ENCODE measurements at places on chromosomes 13 and 19.

DNA sequence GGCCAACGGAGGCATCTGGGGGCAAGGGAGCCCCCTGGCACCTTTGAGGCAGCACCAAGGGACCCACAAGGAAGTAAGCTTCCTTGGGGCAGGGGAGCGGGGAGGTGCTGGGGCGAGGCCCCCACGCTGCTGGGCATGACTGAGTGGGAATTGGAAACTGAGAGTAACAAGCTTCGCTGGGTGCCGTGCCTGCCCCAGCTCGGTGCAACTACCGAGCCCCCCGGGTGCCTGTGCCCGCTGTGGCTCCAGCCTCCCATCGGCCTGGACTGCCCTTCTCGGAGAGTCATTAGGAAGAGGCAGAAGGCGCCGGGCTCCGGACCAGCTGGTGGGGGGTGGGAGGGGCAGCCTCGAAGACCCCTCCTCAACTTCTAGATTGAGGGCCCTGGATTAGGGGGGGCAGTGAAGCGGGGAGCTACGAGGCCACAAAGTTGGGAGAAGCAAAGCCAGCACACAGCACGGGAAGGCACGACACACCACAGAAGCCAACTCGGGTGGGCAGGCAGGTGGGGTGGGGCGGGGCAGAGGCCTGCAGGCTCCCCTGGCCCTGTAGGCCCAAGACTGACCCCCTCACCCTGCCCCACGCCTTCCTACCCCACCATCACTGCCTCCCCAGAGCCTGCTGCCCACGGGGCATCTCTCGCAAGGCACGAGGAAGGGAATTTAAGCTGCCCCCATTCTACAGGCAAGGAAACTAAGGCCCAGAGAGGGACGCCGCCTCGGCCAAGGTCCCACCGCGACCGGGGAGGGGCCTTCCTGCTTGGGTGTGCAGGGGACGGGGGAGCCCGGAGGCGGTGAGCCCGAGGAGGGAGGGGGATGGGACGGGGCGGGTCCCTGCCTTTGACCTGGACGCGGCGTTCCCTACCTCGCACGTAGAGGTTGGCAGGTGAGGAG is 83.2 kb downstream of the PTPRS start:
- DNase-seq = no peak

DNA sequence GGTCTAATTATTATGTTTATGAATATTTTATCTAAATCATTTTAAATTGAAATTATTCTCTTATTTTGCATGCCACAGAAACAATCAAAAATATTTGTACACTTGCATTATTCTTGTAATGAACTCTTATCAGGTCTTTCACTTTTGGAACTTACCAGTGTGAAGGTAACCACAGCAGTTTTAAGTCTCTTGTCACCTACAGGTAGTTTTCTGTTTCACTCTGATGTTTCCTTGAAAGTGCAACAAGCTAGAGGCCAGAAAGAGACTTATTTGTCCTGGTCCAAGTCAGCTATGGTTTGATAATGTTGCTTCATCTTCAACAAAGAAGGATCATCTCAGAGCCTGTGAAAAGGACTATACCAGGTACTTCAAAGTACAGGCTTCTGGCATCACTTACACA is 133.4 kb upstream of the NBEA start:
- DNase-seq = no peak

DNA sequence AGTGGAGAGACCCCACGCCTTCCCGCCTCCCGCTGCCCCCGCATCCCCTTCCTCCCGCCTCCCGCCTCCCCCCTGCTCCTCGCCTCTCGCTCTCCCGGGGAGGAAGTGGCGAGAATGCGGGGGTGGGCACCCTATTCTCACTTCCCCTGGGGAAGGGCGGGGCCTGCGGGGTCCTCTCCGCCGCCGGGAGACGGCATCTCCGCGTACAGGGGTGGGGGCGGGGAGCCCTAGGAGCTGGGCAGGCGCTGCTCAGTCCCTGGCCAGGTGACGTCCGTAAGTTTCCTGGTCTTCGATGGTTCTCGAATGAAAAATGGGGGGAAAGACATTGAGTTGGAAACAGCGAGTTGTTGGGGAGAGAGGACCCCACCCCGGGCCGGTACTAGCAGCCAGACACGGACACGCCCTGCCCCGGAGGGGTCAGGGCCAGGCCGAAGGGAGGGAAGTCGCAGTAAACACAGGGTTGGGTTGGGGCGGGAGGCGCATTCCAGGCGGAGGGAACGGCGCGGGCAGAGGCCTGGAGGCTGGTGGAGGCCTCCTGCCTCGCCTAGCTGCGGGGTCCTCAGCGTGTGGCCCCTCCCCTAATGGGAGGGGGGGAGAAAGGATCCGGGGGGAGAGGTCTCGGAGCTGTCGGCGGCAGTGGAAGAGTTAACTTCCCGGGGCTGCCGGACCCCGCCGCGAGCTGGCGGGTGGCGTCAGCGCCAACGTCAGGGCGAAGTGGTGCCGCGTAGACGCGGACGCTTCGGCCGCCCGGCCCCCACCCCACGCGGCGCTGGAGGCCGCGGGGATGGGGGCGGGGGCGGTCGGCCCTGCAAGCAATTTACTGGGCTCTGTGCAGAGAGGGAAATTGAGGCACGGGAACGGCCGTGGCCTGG is 10.4 kb upstream of the JUND start:
- no peak for DNase-seq

DNA sequence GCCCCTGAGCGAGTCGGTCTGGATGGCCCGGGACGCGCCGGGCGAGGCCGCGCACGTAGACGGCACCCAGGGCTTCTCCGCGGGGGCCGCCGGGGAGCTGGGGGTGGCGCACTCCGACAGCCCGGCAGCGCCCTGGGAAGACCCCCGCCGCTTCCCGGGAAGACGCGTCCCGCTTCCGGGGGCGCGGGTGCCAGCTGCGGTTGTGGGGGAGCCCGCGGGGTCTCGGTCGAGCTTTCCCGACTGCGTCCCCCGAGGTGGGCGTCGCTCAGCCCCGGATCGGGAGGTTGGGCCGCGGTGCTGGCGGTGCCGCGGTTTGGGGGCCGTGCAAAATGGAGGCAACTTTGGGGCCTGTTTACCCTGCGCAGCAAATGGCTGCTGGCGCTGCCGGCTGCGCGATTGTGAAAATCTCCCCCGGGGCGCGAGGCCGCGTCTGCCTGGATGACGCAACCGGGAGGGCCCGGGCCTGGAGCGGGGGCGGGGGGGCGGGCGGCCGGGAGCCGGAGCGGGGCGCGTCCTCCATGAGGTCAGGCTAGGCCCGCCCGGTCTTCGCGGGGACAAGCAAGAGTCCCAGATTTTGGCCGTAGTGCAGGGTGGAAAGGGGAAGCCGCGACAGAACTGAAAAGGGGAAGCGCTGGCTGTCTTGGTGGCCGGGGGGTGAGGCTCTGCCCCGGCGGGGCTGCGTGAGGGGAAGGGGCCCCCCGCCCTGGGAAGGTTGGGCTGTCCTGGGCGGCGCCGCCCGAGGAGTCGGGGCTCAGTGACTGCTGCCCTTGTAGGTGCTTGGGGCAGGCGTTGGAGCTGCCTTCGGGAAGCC is 11.3 kb downstream of the PEAK3 start:
- no peak for DNase-seq

DNA sequence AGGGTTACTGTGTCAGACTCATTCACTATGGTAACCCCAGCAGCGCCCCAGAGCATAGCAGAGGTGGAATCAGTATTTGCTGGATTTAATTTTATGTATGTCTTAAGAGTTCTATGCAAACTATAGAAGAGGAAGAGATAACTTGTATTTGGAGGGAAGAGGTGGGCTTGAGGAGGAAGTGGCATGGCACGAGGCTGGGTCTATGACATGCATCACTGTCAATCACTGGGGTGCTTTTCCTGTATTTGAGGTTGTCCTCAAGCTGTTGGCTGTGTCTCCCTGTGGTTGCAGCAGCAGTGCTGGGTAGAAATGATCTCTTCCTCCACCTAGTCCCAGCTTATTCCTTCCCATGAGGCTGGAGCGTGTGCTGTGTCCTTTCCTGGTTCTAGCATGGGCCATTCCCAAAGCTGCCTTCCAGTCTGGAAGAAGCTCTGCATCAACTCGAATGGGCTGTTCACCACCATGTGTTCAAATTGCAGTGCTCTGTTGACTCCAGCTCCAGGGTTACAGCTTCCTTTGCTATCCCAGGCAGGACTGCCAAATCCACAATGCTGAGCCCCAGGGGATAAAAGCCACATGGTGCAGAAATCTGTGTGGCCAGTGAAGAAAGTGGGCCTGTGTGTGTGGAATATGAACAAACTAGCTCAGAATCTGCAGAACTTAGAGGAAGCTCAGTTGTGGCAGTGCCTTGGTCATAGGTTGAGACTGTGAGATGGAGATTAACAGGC is 73.1 kb upstream of the MTIF3 start:
- DNase-seq = no peak

- DNase-seq = no peak
These were observed 3.7 kb downstream of the GADD45B start for GRCh38 chr19:2479556-2480194.

- DNase-seq = no peak
These were observed 11.5 kb upstream of the CNFN start for GRCh38 chr19:42401365-42402303.

DNA sequence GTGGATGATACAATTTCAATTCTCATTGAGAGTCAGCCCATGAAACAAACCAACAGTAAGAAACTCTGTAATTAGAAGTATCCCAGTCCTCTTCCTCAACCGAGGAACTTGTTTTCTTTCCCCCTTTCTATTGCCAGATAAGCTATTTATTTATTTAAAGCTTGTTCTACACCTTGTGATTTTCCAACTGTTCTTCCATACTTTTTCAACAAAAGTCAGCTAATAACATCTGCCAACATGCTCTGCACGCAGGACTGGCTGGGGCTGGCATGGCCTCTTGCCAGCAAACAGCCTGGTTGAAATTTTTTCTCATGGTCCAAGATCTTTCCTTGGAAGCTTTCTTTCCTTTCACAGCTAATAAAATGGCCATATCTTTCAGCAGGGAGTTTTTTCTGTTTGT is 2.9 kb upstream of the IRS2 start:
- no peak for DNase-seq

GRCh38 chr19:42269478-42270345 is 660 bp downstream of the CIC start:
- no peak for DNase-seq

DNA sequence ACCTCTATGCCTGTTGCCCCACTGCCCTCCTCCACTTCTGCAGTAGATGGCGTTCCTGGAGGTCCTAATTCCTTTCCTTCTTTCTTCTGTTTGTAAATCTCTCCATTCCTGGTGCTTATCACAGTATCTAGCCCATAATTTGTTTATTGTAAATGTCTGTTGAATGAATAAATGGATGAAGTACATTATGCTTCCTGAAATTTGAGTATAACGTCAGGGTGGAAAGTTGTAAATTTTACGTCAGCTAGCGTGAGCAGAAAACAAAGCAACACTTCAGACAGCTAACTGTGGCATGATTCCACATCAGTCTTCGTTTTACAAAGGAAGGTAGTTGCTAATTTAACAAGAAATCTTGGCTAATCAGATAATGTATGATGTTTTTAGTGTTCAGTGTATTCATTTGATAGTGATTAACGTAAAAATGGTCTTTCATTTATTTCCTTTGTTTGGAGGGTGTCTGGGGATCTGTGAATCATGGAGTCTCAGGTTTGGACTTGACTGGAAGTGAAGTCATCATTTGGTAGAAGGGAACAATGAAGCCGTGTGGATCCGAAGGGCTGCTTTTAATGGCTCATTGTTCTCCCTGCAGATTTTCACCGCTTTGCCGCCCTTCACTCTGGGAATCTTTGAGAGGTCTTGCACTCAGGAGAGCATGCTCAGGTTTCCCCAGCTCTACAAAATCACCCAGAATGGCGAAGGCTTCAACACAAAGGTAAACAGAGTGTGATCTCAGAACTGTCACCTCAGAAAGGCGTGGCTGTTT is 215.1 kb downstream of the SHISA2 start:
- DNase-seq = no peak

DNA sequence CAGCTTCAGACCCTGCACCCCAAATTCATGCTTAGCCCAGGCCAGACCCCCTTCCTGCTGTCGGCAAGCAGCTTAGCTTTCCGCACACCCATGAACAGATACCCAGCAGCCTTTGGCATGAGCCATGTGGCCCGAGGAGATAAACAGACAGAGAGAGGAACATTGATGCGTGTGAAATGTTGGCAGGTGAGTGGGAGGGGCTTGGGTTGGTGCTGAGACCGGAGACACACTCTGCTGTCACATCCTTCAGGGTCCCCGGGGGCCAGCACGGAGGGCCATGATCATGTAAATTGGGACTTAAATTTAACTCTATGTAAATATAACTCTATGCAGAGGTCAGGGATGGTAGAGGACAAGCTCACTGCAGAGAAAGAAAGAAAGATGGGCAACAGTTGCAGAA is 1.5 kb downstream of the CD22 start:
- no peak for DNase-seq

Data from NCI-H1436 treated with DMSO at 0.1 percent for 48 hours (cell line).